ENCODE measurements at places on chromosomes 16 and 17. TPM values are rescaled to one million over a fixed set of nuclear protein-coding genes. Genes with fewer than 3 reads are reported as not detected.
A peak's percentile ranks its signal among the peaks of the same experiment; 100 is the strongest.

- no peak for DNase-seq
Measured at GRCh38 chr16:69526831-69527655, 38.7 kb upstream of the NFAT5 start.

DNA sequence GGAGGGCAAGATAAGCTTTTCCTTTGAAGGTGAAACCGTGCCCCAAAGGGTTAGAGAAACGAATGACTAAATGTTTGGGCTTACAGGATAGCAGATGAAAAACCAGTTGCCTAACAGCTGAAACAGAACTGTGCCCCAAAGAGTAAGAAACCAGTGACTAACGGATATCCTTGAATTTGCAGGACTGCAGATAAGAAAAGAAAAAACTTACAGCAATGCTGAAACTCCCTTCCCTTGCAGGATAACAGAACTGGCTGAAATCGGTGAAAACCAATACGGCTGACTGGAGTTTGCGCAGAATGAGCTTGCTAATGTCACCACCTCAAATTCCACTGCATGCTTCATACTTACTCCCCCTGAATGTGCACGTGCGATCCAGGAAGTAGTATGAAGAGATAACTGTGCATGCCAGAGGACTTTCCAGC is 175.2 kb upstream of the NLRP1 start:
- DNase-seq = no peak

DNA sequence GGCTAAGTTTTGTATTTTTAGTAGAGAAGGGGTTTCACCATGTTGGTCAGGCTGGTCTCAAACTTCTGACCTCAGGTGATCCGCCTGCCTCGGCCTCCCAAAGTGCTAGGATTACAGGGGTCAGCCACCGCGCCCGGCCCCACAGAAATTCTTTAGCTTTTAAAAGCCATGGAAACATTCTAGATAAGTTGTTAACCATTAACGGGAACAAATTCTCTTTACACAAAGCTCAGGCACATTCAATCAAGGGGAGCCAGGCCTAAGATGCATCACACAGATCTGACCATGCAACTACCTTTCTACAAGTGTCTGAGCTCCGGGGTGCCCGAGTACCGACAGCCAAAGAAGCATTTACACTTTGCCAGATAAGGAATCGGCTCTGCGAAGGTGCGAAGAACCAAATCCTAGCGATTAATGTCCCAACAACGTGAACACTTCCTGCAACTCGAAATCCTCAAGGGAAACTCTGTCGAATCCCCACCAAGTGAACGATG is 1.0 kb downstream of the EMC8 start:
- DNase-seq = no peak

DNA sequence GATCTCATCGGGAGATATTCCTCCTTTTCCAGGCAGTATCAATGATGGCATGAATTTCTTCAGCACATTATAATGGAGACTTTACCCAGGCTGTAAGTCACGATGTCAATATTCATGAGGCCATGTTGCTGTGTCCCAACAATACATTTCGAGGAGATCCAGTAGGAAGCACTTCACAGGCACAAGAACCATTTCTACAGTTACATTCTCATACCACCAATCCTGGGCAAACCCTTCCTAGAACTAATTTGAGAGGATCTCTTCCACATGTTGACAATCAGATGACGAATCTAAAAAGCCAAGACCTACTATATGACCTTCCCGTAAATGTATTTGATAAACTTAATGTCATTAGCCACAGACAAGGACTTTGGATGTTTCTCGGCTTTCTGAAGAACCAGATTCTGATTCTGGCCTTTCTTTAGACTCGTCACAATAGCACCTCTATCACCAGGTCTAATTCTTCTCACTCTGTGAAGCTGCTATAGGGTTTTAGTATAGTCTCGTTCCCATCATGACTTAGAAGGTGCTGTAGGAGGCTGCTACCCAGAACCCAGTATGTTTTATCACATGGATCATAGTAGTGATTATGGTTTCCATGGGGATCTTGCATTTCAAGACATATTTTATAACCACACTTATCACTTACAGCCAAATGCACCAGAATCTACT is 40.2 kb downstream of the C16orf87 start:
- DNase-seq = no peak

DNA sequence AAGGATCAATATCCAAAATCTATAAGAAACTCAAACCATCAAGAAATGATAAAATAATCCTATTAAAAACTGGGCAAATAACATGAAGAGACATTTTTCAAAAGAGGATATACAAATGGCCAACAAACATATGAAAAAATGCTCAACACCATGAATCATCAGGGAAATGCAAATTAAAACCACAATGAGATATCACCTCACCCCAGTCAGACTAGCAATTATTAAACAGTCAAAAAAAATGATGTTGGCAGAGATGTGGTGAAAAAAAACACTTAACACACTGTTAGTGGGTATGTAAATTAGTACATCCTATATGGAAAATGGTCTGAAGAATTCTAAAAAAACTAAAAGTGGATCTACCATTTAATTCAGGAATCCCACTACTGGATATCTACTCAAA is 379.0 kb upstream of the SOX9 start:
- no peak for DNase-seq

- no peak for DNase-seq
Measured at GRCh38 chr17:34423978-34424813, 61.2 kb upstream of the CCL1 start.

DNA sequence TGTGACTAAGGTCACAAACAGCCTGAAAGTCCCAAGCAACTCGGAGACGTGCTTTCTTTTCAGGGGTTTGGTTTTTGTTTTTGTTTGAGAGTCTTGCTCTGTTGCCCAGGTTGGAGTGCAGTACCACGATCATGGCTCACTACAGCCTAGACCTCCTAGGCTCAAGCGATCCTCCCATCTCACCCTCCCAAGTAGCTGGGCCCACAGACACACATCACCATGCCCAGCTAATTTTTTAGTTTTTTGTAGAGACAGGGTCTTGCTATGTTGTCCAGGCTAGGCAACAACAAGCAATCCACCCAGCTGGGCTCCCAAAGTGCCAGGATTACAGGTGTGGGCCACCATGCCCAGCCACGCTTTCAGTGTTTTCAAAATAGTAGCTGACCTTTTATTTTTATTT is 19.8 kb upstream of the GGA2 start:
- DNase-seq = no peak

DNA sequence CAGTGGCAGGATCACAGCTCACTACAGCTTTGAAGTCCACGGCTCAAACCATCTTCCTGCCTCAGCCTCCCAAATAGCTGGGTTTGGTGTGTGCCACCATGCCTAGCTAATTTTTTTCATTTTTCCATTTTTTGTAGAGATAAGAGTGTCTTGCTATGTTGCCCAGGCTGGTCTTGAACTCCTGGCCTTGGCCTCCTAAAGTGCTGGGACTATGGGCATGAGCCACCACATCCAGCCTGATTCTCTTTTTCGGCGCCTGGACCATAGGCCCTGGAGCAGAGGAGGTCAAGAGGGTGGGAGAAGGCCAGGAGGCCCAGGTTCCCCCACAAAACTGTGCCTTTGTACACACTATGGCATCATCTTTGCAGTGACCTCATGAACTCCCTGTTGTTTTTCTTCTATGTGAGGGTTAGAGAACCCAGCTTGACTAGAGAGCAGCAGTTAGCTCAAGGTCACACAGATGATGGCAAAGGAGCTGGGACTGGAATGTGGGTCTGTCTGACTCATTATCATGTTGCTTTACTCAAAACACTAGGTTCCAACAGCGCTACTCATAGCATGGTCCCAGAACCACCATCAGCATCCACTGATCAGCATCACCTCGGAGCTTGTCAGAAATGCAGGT is 16.3 kb downstream of the SCN4A start:
- no peak for DNase-seq

DNA sequence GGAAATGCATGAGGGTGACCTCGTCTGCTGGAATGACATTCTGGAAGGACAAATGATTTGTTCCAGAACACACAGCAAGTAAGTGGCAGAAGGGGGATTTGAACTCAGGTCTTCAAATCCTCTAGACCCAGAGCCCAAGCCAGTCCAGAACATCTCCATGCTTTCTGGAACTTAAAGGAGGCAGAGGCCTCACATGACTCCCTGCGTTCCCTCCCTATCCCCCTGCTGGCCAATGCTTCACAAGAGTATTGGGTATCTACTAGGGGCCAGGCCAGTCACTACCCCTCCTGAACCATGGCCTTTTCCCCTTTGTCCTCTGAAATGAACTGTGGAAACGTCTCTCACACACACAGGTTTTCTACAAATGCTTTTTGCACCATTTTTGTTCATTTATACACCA is 7.6 kb upstream of the BEAN1 start:
- no peak for DNase-seq

- no peak for DNase-seq
Measured at GRCh38 chr17:39105705-39106104, 45.7 kb downstream of the PLXDC1 start.

DNA sequence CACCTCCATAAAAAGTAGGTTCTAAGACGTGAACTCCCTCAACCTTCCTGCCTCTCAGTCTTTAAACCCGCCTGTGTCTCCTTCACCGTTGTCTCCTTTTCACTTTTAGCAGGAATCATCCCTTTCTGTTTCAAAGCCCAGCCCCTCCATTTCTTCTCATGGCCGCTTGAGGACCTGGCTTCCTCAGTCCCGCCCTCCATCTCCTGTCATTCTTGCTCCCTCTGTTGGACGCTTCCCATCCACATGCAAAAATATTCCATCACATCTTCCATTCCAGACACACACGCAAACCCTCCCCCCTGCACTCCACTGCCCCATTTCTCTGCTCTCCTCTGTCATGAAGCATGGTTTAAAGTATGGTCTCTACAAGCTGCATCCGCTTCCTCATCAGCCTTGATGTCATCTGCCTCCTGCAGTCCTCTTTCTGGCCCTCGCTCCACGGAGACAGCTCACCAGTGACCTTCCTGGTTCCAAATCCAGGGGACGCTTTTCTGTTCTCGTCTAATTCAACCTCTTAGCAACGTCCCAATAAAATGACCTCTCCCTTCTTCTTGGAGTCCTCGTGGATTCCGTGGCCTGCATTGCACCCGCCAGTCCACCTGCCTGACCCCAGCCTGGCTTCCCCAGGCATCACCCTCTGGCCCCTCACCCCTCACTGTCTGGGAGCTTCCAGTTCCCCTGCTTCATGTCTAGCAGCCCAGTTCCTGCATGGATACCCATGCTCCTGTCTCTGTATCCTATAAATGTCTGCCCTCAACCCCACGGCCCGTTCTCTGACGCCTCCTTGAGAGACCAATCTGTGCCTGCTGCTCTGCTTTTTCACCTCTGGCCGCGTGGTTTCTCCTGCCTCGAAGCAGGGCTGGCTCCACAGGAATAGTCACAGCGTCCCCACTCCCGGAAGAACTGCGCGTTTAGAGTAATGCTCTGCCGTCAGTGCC is 26.2 kb downstream of the ANKRD40 start:
- no peak for DNase-seq

DNA sequence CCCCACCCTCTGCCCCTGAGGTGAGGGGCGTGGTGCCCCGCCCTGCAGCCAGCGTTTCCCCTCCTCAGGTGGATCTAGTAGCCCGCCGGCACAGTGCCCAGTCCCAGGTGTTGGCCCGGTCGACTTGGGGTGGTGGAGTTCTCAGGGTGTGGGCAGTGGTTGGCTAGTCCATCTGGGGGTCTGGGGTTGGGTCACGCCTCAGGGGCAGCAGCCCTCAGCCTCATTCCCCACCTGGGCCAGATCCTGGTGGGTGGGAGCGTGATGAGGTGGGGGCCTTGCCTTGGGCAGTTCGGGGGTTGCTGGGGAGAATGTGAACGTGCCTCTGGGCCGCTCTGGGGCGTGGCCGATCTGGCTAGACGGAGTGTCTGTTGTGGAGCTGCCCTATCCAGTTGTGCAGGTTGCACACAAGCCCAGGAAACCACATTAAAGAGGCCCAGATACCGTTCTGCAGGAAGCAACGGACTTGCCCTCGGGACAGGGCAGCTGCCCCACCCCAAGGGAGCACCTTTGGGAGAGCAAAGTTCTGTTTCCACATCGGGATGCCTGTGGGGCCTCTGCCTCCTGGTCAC is 32.0 kb downstream of the GSE1 start:
- no peak for DNase-seq

DNA sequence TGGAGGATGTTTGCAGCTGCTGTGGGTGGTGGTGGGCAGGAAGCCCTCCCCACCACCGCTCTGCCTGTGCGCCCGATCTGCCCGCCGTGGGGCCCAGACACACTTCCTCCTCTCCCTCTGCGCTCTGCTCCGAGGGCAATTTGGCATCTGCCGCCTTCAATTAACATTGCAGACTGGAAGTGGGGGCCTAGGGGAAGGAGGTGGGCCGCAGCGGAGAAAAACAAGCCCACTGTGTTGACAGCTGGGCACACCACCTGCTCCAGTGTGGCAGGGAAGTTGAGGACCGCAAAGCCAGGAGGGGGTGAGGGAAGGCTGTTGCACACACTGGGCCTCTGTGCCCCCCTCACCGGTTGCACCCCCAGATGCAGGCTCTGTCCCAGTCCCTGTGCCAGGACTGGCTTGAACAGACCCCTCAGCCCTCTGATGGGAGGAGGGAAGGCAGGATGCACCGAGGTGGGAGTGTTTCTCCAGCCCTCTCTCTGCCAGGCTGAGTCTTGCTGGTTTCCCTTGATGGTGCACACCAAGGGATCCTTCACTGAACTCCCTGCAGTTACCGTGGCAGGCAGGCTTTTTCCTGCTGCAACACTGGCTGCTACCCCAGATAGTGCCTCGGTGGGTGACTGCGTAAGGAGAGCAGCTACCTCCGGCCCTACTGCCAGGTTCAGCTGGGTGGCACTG is 72.8 kb upstream of the MED9 start:
- DNase-seq = peak; percentile 70

DNA sequence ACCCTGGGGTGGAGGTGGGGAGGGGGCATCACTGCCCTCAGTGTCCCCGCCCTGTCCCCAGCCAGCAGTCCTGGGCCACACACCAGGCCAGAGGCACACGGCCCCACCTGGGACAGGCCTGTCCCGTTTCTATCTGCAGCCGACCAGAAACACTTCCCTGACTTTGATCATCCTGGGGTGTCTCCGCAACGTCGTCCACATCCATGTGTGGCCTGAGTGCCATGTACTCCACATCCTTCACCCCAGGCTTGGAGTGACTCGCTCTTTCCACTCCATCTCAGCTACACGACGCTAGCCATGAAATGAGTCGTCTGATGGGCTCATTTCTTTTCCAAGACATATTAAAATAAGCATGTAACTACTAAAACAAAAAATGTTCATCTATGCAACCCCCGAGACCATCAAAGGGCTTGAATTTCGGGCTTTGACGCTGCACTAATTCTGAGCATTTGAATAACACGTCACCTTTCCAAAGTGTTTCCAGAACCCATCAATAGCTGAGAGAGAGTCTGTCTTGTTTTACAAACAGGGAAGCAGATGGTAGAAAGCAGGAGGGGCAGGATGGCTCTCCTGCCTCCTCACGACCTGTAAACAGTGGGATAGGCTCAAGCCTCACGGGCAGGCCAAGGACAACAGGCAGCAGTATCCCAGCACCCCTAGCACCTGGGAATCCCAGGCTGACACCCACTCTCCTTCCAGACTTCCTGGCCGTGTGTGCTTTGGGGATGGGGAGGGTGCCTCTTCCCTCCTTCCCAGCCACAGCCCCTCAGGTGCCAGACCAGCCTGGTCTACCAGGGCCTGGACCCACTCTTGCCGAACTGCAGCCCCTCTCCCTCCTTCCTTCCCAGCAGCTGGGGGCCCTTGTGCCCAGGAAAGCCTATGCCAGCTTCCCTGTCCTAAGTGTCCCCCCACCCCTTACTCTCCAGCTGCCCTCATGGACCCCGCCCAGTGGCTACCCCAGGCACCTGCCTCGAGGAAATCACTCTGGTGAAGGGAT is 20.0 kb upstream of the RASD1 start:
- DNase-seq = no peak

The RUNDC3A gene
- total RNA-seq = 0.38 TPM

The KRT20 gene
- total RNA-seq = not detected

The AGRP gene
- not detected for total RNA-seq

The SLFN14 gene
- total RNA-seq = not detected

The KRT28 gene
- total RNA-seq = not detected

All from T-cell (primary cell).